CD4-positive, alpha-beta T cell (primary cell): ENCODE measurements at places on chromosomes 7 and 10.

DNA sequence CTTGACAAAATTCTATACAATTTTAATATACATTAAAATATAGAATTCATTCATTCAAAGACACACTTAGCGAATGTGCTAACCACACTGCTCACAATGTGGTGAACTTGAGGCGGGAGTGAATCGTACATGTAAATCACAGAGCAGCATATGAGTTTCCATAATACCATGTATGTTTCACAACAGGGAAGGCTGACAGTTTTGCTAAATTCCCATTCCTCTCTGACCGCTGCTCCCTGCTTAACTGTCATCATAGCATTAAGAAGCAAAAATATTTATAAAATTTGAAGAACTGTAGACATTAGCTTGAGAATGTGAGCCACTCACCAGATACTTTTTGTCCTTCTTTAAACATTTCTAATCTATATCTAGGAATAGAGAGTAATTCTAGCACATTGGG lies 763.3 kb downstream of the MAGI2 start:
- no peak for DNase-seq
- no peaks in the 10 kb centered on the region for H3K36me3 ChIP-seq
- no peak overlapping the region for H3K4me3 ChIP-seq
- H3K27ac ChIP-seq: no peak overlapping the region
- H3K4me1 ChIP-seq: no peaks in the 10 kb centered on the region

- H3K27me3 ChIP-seq: no peaks in the 10 kb centered on the region
- peaks cover 38% of the 10 kb centered on the region for H3K4me1 ChIP-seq
- H3K4me3 ChIP-seq: no peak overlapping the region
- no peak for DNase-seq
These were observed 24.4 kb upstream of the LRRC4 start for GRCh38 chr7:128055637-128056036.

- no peak overlapping the region for H3K27ac ChIP-seq
- H3K4me3 ChIP-seq: no peak overlapping the region
- no peaks in the 10 kb centered on the region for H3K27me3 ChIP-seq
- DNase-seq: no peak
- H3K4me1 ChIP-seq: peaks cover 2% of the 10 kb centered on the region
These were observed 56.6 kb downstream of the CUX1 start for GRCh38 chr7:101874028-101874427.

- DNase-seq: no peak
- H3K27me3 ChIP-seq: no peaks in the 10 kb centered on the region
- no peak overlapping the region for H3K4me3 ChIP-seq
These were observed 63.8 kb downstream of the TASOR2 start for GRCh38 chr10:5748394-5748803.

DNA sequence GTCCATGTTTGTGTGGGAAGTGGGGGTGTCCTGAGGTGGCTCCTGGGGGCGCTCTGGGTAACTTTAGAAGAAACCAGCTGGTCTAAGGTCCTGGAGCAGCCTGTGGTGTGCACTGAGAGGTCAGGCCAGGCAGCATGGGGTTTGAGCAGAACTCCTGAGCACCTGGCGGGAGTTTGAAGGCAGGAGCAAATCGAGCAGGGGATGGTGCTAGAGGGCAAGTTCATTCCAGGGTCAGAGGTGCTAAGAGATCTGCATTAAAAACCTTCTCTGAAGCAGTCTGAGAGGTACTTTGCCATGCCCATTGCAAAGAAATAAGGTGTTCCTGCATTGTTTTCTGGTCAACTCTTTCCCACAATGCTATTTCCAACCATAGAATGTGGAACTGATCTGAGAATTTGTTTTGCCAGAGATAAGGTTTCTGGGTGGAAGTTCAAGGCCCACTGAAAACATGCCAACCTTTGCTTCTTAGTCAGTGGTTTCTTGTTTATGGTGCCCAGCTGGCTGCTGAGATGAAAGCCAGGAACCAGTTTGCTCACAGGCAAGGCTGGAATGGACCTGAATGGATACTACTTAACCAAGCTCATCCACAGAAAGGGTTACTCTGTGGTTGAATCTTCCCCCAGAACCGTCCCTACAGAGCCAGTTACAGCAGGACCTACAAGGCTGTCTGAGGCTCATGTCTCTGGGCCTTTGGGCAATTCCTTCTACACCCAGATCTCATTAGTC lies 136.3 kb upstream of the TMEM72 start:
- no peaks in the 10 kb centered on the region for H3K36me3 ChIP-seq
- H3K4me3 ChIP-seq: no peak overlapping the region
- no peak overlapping the region for H3K27ac ChIP-seq
- H3K27me3 ChIP-seq: no peaks in the 10 kb centered on the region

DNA sequence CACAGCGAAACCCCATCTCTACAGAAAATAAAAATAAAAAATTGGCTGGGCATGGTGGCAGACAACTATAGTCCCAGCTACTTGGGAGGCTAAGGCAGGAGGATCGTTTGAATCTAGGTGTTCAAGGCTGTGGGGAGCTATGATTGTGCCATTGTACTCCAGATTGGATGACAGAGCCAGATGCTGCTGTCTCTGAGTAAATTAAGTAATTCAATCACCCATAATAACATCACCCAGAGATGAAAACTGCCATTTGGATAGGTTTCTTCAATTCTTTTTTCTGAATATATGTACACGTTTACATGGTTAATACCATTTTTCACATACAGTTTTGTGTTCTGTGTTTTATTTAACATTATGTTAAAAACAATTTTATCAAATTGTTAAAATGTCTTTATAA lies 79.3 kb downstream of the WIPF3 start:
- no peak overlapping the region for H3K4me3 ChIP-seq
- peaks cover 8% of the 10 kb centered on the region for H3K27me3 ChIP-seq
- H3K4me1 ChIP-seq: no peaks in the 10 kb centered on the region
- H3K27ac ChIP-seq: no peak overlapping the region
